ENCODE measurements at places on chromosomes 5 and 9. TPM values are rescaled to one million over a fixed set of nuclear protein-coding genes. Genes with fewer than 3 reads are reported as not detected.

The PCDHA9 gene
- under 0.01 TPM for total RNA-seq

The ARID3C gene
- 0.26 TPM for total RNA-seq

The LCN2 gene
- total RNA-seq, result 48.4 TPM

The CCDC180 gene
- total RNA-seq, result 0.13 TPM

The SPEF2 gene
- 0.77 TPM for total RNA-seq

The GPR150 gene
- 0.26 TPM for total RNA-seq
